Lung microvascular endothelial cell (primary cell): ENCODE measurements at places on chromosomes 6 and 20. TPM values are rescaled to one million over a fixed set of nuclear protein-coding genes. Genes with fewer than 3 reads are reported as not detected.

- DNase-seq: no peak
Observed at GRCh38 chr20:9261781-9262180, 192.9 kb downstream of the PLCB4 start.

Gene NOX3
- not detected in 2 replicates for total RNA-seq

GRCh38 chr6:21227486-21227885 lies 366.1 kb upstream of the SOX4 start:
- no peak for DNase-seq

Gene VSX1
- total RNA-seq: not detected in 2 replicates

DNA sequence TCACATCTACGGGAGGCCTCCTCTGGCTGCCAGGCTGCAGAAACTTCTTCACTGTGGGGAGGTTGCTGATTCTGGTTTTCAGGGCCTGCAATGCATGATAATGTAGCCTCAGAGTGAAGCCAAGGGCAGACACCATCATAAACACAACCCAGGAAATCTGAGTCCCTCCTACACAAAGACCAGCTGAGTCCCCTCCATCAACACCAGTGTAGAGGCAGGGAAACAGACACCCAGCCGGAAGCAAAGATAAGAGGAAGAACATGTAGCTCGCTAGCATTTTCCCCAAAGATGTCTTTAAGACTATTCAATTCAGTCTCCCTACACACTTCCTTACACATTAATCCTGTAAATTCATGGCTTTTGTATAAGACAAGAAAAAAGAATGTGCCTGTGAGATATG lies 23.6 kb downstream of the GSTA2 start:
- no peak for DNase-seq

Gene TCFL5
- 7.2 and 11.7 TPM in 2 replicates for total RNA-seq

- DNase-seq: no peak
Observed at GRCh38 chr20:8012724-8013123, 6.8 kb downstream of the TMX4 start.

GRCh38 chr6:5781966-5782556 lies 224.7 kb downstream of the NRN1 start:
- no peak for DNase-seq

Gene ABCF1
- total RNA-seq: 24.6 and 41.9 TPM in 2 replicates

Gene PGC
- total RNA-seq: not detected in 2 replicates

- peak; percentile 82 for DNase-seq
Observed at GRCh38 chr6:32244946-32245398, 21.1 kb upstream of the NOTCH4 start.

DNA sequence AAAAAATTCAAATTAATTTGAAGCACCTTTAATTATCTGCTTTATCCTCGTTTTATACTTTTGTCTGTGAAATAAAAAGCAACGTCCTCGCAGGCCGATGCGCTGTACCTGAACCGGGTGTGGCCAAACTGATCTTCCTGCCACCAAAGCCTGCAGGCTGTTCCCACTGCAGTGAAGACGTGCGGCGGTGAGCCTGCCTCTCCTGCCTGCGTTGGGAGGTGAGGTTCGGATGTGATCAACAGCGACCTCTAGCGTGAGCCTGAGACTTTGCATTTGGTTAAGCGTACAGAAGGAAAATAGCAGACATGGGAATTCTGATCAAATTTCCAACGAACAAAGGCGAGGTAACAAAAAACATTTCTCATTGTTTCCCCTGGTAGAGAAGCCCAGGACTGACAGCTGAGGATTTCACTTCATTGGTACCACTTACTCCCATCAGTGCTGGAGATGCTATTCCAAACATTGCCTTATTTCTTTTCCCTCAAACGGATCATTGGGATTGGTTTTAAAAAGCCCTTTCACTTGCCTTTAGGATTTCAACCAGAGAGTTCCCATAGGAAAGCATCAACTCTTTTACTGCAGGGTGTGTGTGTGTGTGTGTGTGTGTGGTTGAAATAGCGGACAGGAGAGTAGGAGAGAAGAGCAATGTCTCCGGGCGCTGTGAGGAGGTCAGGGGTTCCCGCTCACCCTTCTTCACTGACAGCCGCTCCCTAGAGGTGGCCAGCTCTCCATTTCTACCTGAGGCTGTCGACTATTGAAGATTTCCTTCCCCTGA lies 56.6 kb upstream of the CCN6 start:
- peak; percentile 88 for DNase-seq

DNA sequence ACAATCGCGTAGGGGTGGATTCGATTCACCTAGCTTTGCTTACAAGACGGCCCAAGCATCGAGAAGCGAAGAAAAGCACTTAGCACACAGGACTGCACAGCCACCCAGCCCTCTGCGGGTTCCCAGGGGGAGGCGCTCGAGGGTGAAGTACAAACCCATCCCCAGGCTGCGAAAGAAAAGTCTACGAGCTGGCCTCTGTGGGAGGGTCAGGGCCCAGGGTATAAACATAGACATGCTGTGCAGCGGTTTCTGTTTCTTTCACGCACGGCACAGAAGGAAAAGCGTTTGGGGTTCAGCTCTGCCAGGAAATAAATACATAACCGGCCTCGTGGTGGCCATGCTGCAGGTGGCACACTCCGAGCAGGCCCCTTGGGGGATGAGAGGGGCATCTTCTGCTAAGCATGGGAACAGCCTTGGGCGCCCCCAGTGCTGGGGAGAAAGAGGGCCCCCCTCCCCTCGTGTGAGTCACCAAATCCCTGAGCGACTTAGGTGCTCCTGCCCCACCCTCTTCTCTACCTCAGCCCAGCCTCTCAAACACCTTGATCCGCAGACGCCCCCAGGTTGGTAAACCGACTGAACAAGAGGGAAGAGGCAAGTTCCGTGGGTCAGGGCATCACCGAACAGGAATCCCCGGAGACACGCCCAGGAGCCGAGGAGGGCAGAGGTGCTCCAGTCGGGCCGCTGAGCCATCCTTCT lies 91.6 kb upstream of the RIPOR2 start:
- DNase-seq: no peak

DNA sequence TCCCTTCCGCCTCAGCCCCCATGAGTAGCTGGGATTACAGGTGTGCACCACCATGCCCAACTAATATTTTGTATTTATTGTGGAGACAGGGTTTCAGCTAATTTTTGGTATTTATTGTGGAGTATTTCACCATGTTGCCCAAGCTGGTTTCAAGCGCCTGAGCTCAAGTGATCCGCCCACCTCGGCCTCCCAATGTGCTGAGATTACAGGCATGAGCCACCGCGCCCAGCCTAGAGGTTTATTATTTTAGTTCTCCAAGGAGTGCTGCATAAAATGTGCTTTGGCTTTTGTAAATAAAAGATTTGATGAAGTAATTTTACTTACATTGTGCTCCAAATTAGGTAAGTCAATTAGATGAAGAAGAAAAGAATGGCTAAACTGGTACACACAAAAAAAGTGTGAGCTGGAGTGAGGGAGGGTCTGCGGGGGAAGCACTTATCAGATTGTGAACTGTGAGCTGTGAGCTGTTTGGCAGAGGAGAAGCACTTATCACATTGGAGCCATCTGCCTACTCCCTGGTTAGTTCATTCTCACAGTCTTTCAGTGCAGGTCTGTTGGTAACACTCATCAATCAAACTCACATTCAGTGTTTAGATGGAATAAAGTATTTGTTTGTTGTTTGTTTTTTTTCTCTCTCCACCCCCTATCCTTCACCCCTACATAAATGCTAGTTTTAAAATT lies 398.0 kb downstream of the EPHA7 start:
- DNase-seq: no peak

GRCh38 chr6:133247581-133247980 lies 6.4 kb downstream of the EYA4 start:
- no peak for DNase-seq

- DNase-seq: no peak
Observed at GRCh38 chr6:135033238-135033637, 21.4 kb downstream of the HBS1L start.

DNA sequence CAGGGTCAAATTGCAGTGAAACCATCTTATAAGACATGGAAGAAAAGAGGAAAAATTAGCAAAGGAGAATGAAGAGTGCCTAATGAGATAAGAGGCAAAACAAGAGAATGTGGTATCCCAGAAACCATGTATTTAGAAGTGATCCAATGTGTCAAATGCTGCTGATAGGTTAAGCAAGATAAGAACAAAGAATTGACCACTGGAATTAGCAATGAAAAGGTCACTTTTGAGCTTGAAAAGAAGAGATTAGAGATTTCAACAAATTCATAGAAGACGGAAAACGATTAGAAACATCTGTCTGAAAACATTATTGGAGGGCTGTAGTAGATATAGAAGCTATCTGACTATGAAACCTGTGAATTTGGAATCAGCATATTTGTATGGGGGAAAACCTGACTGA lies 112.2 kb downstream of the AHI1 start:
- DNase-seq: no peak

- no peak for DNase-seq
Observed at GRCh38 chr6:134405386-134406087, 87.6 kb upstream of the SGK1 start.

- DNase-seq: peak; percentile 42
Observed at GRCh38 chr6:137867685-137868509, 838 bp downstream of the TNFAIP3 start.

DNA sequence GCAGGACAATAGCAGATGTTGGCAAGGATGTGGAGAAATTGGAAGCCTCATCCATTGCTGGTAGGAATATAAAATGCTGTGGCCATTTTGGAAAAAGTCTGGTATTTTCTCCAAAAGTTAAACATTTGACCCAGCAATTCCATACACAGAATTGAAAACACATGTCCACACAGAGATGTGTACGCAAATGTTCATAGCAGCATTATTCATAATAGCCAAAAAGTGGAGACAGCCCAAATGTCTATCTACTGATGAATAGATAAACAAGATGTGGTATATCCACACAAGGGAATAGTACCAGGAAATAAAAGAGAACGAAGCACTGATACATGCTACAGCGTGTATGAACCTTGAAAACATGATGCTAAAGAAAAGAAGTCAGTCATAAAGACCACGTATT lies 40.5 kb downstream of the CFAP61 start:
- no peak for DNase-seq

DNA sequence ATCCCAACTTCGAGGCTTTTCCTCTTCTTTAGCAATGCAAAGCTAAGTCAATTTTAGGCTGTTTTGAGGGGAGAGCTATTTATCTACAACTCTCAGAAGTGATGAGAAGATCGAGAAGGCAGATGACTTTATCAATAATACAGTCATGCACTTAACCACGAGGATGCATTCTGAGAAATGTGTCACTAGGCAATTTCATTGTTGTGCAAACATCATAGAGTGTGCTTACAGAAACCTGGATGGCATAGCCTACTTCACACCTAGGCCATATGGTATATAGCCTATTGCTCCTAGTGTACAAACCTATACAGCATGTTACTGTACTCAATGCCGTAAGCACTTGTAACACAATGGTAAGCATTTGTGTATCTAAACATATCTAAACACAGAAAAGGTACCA lies 66.6 kb downstream of the PRND start:
- no peak for DNase-seq

Gene ZKSCAN8
- 8.5 and 12.3 TPM in 2 replicates for total RNA-seq

- DNase-seq: no peak
Observed at GRCh38 chr6:90082847-90083246, 188.6 kb downstream of the GJA10 start.

DNA sequence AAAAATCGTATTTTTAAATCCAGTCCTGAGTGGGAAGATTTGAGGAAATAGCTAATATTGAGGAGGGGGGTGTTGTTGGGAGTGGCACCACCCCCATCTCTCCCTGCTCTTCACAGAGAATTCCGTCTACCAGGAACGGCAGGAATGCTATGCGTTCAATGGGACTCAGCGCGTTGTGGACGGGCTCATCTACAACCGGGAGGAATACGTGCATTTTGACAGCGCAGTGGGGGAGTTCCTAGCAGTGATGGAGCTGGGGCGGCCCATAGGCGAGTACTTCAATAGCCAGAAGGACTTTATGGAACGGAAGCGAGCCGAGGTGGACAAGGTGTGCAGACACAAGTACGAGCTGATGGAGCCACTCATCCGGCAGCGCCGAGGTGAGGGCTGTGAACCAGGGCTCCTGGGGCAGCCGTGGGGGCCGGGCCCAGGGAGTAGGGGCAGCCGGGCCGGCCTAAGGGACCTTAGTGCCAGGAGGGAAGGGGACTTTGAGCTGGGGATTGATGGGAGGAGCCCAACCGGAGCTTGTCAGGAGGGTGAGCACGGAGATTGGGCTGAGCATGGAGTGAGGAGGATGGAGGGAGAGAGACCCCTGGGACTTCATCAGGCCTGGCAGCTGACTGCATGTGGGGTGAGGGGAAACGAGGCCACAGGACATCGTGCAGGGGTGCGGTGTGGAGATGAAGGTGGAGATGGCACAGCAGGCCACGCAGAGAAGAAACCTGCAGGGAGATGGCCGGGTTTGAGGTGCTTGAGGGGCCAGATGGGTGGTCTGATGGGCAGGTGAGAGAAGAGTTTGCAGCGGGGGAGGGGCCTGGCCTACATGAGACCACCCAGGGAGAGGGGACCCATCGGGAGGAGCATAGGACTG lies 41.3 kb downstream of the HLA-DPB1 start:
- no peak for DNase-seq

- DNase-seq: no peak
Observed at GRCh38 chr6:168448243-168448855, 7.4 kb downstream of the SMOC2 start.

Gene APCDD1L
- under 0.01 TPM in 1 of 2 replicates, not detected in the other for total RNA-seq

DNA sequence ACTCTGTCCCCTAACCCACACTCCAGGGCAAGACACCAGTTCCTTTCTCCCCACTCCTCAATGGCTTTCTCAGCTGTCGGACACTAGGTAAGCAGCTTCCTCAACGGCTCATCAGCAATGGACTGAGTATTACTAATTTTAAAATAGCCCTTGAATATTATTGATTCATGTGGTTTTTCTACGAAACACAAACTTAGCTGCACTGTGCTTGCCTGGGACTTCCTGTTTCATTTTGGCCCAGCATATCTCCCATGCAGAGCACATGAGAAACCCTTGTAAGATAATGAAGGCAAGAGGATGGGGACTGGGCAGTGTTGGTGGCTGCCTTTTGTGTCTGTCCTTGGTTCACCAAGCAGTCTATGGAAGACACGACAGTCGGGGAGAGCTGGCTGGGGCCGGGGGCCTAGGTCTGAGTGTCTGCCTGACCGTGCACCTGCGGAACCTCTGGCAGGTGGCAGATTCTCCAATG lies 48.9 kb downstream of the RNASET2 start:
- DNase-seq: no peak

Gene OOEP
- total RNA-seq: under 0.01 TPM in 1 of 2 replicates, not detected in the other

DNA sequence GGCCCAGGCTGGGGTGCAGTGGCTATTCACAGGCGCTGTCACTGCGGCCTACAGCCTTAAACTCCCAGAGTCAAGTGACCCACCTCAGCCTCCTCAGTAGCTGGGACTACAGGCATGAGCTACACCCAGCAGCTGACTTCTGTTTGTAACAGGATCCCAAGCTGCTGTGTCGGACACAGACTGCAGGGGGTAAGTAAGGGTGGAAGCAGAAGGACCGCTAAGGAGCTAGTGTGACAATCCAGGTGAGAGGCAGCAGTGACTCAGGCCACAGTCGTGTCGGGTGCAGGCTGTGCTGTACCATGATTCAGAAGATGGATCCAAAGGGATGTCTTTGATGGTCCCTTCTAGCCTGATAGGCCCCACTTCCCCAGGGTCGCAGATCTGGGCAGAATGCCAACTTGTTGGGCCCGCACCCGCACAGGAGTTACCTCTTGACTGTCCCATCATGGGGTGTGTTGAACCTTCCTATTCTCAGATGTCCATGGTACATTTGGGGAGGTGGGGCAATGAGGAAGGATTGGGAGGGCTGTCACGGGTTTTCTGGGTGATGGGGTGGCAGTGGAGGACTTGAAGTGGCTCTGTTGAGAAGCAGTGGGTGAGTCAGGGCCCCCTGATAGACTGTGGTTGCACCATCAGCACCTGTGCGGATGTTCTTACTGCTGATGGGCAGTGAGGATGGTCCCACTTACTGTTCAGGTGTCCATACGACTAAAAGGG lies 25.3 kb downstream of the AAR2 start:
- DNase-seq: no peak
